ENCODE measurements at places on chromosomes 3 and 15. TPM values are rescaled to one million over a fixed set of nuclear protein-coding genes. Genes with fewer than 3 reads are reported as not detected.

GALNT15 gene
- 113 TPM for total RNA-seq

P2RY12 gene
- total RNA-seq: 1.9 TPM

TMEM158 gene
- total RNA-seq: 3.0 TPM

C3orf20 gene
- 0.30 TPM for total RNA-seq

MAP6D1 gene
- 1.7 TPM for total RNA-seq

DNA sequence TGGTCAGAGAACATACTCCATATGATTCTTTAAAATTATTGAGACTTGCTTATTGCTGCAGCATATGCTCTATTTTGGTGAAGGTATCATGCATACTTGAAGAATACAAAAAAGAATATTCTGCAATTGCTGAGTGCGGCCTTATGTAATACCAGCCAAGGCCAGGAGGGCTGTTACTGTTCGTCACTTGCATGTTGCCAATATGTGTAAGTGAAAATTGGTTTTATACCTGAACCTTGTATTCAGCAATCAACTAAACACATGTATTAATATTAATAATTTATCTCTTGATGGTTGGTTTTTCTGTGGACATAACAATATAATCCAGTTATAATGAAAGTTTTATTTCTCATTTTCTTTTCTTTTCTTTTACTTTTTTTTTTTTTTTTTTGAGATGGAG lies 13.9 kb upstream of the GABRA5 start:
- no peak for DNase-seq

- no peak for DNase-seq
Measured at GRCh38 chr3:15941958-15942357, 144.2 kb upstream of the ANKRD28 start.

- no peak for DNase-seq
Measured at GRCh38 chr15:26231096-26231495, 368.0 kb upstream of the ATP10A start.

GRCh38 chr3:105868431-105868741 lies 426 bp downstream of the CBLB start:
- peak; percentile 75 for DNase-seq

- no peak for DNase-seq
Measured at GRCh38 chr15:44300572-44300971, 12.1 kb downstream of the GOLM2 start.

GRCh38 chr15:94122516-94122915 lies 108.8 kb upstream of the MCTP2 start:
- DNase-seq: no peak

DNA sequence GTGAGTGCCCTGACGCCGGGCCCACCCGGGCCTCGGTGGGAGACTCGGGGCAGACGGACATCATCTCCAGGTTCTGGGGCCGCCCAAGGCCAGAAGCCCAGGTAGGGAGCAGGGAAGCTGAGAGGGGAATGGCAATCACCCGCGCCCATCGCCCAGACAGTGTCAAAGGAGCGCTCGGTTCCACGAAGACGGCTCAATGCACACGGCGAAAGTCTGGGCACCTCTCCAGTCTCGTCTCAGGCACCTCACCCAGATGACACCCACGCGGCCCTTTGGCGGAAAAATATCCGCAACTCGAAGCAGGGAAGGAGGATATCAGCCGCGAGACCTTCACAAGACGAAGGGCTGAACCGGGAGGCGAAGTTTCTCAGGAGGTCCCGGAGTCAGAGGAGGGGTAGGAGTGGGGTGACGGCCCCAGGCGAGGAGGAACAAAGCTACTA lies 916 bp downstream of the IL17RD start:
- peak; percentile 58 for DNase-seq

- DNase-seq: no peak
Measured at GRCh38 chr15:96578393-96578792, 247.9 kb downstream of the NR2F2 start.

- DNase-seq: peak; percentile 67
Measured at GRCh38 chr3:172516318-172517214, 6.7 kb downstream of the TNFSF10 start.

- no peak for DNase-seq
Measured at GRCh38 chr3:146256851-146257486, 6.1 kb upstream of the PLSCR4 start.

GRCh38 chr15:89647191-89647851 lies 7.9 kb downstream of the KIF7 start:
- peak; percentile 81 for DNase-seq

DNA sequence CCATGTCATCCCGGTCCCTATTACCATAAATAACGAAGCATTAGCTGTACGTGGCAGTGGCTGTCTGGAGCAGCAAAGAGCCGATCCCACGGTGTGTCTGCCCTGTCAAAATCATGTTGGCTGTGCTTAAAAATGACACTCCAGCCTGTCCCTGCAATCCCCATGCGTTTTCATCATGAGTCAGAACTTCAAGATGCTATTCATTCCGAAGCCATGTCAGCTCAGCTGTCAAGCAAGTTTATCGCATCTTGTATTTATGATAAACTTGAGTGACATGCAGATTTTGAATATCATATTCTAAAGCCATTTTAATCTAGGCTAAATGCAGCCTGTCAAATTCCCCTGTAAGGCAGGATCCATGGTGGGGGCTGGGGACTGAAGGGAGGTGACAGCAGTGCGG lies 152.4 kb downstream of the TJP1 start:
- no peak for DNase-seq

DNA sequence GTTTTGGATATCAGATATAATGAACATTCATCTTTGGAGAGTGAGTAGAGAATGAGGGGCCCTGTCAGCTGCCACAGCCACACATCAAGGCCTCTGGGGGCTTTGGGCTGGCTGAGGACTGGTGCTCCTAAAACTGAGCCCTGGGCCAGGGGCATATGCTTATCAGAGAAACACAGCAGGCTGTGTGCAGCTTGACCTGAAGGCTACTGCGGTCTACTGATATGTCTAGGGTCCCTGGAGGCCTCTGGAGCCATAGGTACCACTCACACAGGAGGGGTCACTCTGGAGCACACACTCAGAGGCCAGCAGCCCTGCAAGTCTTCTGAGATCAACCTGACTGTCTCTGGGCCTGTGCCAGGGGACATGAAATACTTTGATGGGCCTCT lies 7.6 kb downstream of the TF start:
- DNase-seq: no peak

DNA sequence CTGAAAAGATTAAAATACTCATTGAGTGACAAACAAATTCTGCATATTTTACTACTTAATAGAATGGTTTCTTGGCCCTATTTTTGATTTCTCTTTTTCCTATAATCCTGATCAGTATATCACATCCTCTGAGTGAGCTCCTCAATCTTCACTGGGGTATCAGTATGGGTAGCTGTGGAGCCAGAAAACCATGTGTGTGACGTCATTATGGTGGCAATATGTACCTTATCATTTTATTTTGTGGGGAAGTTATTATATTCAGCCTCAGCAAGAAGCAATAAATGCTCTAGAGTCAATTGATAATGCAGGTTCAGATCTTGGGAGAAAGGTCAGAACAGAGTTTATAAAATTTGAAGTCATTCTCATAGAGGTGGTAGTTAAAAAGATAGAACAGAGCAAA lies 1135.7 kb upstream of the CADM2 start:
- no peak for DNase-seq

GRCh38 chr3:46995901-46996562 lies 16.6 kb downstream of the NBEAL2 start:
- DNase-seq: peak; percentile 71

DNA sequence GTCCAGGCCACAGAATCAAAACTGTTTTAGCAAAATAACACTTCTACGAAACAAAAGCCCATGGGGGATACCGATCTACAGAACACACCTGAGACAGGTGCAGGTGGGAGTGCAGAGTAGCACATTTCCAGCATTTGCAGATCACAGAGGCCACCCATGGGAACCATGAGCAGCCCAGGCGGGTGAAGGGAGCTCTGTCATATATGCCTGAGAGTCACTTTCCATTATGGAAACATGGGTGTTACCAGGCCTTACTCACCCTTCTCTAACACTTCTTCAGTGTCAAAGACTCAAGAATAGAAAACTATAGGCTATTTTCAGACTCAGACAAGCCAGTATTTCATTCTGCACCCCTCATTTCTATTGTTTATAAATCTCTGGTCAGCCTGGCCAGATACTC lies 3.5 kb downstream of the PLA1A start:
- DNase-seq: no peak

- DNase-seq: no peak
Measured at GRCh38 chr3:1381647-1382036, 288.8 kb downstream of the CNTN6 start.

DNA sequence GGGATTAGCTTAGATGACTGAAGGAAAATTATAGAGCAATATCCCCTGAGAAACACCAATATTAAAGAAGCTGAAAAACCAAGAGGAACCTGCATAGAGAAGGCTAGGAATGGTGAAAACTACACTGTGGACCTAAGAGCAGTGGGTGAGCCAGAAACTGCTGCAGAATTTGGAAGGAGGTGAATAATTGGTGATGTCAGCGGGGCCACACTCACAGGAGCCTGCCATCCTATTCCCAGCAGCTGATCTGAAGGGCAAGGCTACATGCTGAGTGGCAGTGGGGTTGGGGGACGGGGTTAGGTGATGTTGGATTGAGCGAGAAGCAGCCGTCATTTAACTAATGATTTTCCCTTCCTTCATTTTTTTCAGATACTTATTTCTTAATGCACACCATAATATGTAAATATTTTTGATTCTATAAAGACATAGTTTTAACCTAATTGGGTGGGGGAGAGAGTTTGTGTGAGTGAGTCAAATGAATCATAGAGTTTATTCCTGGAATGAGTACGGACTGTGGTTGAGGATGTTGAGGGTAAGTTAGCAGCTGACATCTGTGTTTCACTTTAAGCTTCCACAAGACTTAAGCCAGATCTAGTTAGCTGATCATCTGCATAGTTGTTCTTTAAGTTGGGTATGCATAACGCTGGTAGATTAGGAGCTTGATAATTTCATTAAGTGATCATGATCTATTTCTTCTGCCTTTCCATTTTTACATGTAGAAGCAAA lies 222.8 kb downstream of the PTPRG start:
- DNase-seq: no peak

DNA sequence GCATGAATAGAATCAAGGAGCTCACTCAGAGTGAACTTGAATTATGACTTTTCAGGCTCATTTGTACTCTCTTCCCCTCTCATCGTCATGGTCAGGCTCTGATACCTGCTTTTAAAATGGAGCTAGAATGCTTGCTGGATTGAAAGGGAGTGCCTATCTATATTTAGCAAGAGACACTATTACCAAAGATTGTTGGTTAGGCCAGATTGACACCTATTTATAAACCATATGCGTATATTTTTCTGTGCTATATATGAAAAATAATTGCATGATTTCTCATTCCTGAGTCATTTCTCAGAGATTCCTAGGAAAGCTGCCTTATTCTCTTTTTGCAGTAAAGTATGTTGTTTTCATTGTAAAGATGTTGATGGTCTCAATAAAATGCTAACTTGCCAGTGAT lies 9.6 kb downstream of the CCNDBP1 start:
- DNase-seq: no peak

- no peak for DNase-seq
Measured at GRCh38 chr3:47378869-47379268, 2.0 kb upstream of the PTPN23 start.

Data from aorta (tissue), 5 donors.